Activated naive CD8-positive, alpha-beta T cell treated with anti-CD3 and anti-CD28 coated beads, Interleukin-2, amount 50 U/mL, for 24 hours (primary cell): ENCODE measurements at places on chromosomes 4 and X.
A peak's percentile ranks its signal among the peaks of the same experiment; 100 is the strongest.

- no peak overlapping the region for H3K4me3 ChIP-seq
- H3K27me3 ChIP-seq = no peaks in the 10 kb centered on the region
- H3K36me3 ChIP-seq = no peaks in the 10 kb centered on the region
- DNase-seq = no peak
- peaks cover 15% of the 10 kb centered on the region for H3K4me1 ChIP-seq
Observed at GRCh38 chr4:89324671-89325070, 17.1 kb upstream of the GPRIN3 start.

DNA sequence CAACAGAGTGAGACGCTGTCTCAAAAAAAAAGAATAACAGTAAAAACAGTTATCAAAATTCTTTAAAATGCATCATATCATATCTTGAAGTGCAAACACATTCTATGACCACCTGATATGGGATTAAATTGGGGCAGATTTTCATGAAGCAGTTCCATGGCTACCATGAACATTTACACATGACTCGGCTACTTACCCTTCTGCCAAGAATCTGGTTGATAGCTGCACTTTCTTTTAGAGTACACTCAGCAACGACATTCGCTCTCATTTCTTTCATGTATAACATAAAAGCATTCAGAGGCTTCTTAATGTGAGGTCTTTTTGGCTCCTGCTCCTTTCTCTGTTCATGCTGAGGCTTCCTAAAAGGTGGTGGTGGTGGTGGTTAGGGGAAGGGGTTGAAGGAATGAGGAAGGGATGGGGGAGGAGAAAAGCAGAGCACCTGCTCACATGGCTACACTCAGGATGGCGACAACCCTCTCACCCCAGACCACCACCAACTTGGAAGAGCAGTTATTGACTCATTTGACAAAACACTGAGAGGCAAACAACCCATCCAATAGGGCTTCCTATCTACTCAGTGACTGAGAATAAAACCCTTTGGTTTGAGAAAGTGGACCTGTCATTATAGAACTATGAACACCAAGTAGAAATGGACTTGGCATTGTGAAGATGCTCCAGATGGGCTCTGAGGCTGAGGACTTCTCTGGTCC is 88.5 kb downstream of the HADH start:
- H3K27me3 ChIP-seq = no peaks in the 10 kb centered on the region
- peak overlapping the region; percentile 13 for H3K4me3 ChIP-seq
- H3K27ac ChIP-seq = peak overlapping the region; percentile 87
- H3K36me3 ChIP-seq = peaks cover 52% of the 10 kb centered on the region

DNA sequence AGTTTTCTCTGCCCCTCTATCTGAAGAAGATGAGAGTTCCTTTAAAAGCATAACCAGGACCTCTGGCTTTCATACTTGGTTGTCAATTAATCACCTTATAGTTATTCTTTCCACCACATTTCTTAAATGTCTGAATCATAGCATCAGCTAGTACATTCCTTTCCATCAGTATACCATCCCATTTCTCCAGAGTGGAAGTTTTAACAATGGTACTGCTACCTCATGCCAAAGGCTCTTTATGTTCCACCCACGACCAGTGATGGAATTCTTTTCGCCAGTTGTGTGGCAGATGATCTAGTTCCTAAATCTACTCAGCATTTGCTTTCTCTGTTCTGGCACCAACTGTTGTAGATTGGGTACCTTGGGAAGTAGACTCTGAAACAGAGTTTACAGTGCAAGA is 379.8 kb downstream of the ZNF674 start:
- H3K4me3 ChIP-seq = no peak overlapping the region
- DNase-seq = no peak
- H3K27me3 ChIP-seq = peaks cover 4% of the 10 kb centered on the region
- H3K4me1 ChIP-seq = peaks cover 5% of the 10 kb centered on the region
- no peak overlapping the region for H3K27ac ChIP-seq
- H3K36me3 ChIP-seq = no peaks in the 10 kb centered on the region

- peaks cover 6% of the 10 kb centered on the region for H3K36me3 ChIP-seq
- H3K27me3 ChIP-seq = peaks cover 2% of the 10 kb centered on the region
- no peaks in the 10 kb centered on the region for H3K4me1 ChIP-seq
- DNase-seq = no peak
- H3K4me3 ChIP-seq = no peak overlapping the region
- H3K27ac ChIP-seq = no peak overlapping the region
Observed at GRCh38 chrX:30618160-30618765, 35.0 kb upstream of the GK start.

- H3K27ac ChIP-seq = no peak overlapping the region
- no peak for DNase-seq
- H3K27me3 ChIP-seq = peaks cover 14% of the 10 kb centered on the region
- H3K36me3 ChIP-seq = peaks cover 1% of the 10 kb centered on the region
Observed at GRCh38 chr4:76809594-76810305, 88.2 kb downstream of the SOWAHB start.

DNA sequence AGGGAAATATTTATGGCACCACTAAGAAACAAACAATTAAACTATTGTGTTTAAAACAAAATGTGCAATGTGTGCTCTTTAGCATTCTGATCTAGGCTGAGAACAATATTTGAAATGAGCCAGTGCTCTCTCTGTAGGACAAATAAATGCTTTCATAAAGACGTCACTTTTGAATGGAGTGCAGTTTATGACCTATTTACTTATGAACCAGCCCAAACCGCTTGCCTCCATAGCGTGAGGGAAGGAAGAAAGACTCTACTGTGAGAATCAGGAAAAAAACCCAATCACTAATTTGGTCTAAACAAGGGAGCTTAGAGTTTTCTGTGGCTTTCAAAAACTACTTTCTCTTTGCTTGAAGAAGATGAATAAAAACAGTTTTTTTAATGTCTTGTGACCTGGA is 39.4 kb downstream of the SAT1 start:
- no peak overlapping the region for H3K4me3 ChIP-seq
- no peaks in the 10 kb centered on the region for H3K27me3 ChIP-seq
- no peak overlapping the region for H3K27ac ChIP-seq
- H3K36me3 ChIP-seq = no peaks in the 10 kb centered on the region
- no peaks in the 10 kb centered on the region for H3K4me1 ChIP-seq

DNA sequence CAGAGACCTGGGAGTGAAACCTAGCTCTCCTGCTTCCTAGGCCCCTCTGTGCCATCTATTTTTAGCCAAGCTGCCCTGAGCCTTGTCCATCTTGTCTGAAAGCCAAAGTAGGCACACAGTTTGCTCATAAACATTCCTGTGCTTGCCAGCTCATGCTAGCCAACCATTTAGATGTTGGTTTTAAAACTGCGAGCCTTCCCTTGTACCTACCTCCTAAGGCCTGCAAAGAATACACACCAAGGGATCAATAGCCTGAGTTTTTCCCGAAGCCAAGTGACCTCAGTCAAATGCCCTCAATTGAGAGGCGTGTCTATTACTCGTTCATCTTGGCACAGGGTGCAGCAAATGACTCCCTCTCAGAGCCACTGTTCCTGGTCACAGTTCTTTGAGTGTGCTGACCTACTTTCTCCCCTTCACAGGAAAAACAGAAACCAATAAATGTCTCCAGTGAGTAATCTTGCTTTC is 48.5 kb downstream of the ZCCHC12 start:
- H3K36me3 ChIP-seq = no peaks in the 10 kb centered on the region
- no peak for DNase-seq
- no peak overlapping the region for H3K27ac ChIP-seq
- no peaks in the 10 kb centered on the region for H3K27me3 ChIP-seq
- H3K4me1 ChIP-seq = no peaks in the 10 kb centered on the region

- H3K36me3 ChIP-seq = no peaks in the 10 kb centered on the region
- H3K4me3 ChIP-seq = no peak overlapping the region
- H3K27me3 ChIP-seq = peaks cover 4% of the 10 kb centered on the region
- no peak overlapping the region for H3K27ac ChIP-seq
- H3K4me1 ChIP-seq = peaks cover 2% of the 10 kb centered on the region
Observed at GRCh38 chr4:47686294-47686872, 151.5 kb downstream of the CORIN start.

GRCh38 chr4:70778888-70779422 is 57.2 kb downstream of the RUFY3 start:
- DNase-seq = no peak
- H3K4me3 ChIP-seq = no peak overlapping the region
- peaks cover 5% of the 10 kb centered on the region for H3K36me3 ChIP-seq
- H3K4me1 ChIP-seq = no peaks in the 10 kb centered on the region

DNA sequence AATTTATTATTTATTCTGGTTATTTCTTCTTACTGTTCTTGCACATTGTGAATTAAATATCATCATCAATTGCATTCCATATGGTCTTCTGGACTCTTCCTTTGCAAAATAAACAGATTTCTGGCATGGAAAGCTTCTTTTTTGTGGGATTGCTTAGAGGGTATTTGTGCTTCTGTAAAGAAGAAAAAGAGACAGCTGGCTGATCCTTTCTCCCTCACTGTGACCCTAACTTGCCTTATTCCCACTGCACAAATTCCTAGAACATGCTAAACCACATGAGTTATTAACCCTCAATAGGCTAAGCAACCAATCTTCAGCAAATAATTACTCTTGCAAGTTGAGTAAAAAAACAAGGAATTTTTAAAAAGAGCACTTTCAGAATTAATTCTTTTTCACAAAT is 23.8 kb upstream of the LRCH2 start:
- H3K4me1 ChIP-seq = no peaks in the 10 kb centered on the region
- no peak for DNase-seq
- H3K36me3 ChIP-seq = no peaks in the 10 kb centered on the region
- no peak overlapping the region for H3K27ac ChIP-seq

- no peak for DNase-seq
- no peaks in the 10 kb centered on the region for H3K4me1 ChIP-seq
- H3K4me3 ChIP-seq = no peak overlapping the region
- peaks cover 13% of the 10 kb centered on the region for H3K27me3 ChIP-seq
- H3K27ac ChIP-seq = no peak overlapping the region
Observed at GRCh38 chr4:140928880-140929279, 172.7 kb upstream of the TBC1D9 start.

GRCh38 chrX:92224406-92224805 is 445.2 kb downstream of the PCDH11X start:
- no peak overlapping the region for H3K4me3 ChIP-seq
- no peaks in the 10 kb centered on the region for H3K27me3 ChIP-seq
- no peaks in the 10 kb centered on the region for H3K4me1 ChIP-seq
- no peak for DNase-seq

DNA sequence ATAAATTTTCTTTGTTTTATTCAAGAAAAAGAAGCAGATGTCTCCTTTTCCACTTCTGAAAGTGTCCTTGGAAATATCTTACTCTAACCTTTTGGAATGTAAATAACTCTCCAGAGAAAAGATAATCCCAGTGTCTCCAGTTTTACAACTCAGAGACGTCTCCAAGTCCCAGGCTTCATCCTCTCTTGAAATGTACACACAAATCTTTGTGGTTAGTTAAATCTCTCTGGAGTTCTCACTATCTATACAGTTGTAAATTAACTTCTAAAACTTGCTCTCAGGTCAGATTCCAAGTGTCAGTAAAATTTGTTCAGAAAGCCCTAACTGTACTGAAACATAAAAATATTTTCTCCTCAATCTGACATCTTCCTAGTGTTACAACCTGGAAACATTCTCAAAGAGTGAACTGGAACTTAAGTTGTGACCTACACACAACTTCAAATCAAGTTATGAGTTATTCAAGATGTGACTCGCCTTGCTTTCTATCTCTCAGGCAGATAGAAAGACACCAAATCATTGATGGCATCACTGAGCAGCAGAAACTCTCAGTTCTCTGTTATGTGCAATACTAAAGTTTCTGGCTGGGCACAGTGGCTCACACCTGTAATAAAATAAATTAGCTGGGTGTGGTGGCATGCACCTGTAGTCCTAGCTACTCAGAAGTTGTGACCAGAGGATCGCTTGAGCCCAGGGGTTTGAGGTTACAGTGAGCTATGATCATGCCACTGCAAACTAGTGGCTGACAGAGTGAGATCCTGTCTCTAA is 284.2 kb downstream of the RCHY1 start:
- H3K27ac ChIP-seq = no peak overlapping the region
- no peaks in the 10 kb centered on the region for H3K4me1 ChIP-seq
- H3K36me3 ChIP-seq = no peaks in the 10 kb centered on the region
- DNase-seq = no peak
- no peak overlapping the region for H3K4me3 ChIP-seq

- H3K4me3 ChIP-seq = no peak overlapping the region
- H3K4me1 ChIP-seq = no peaks in the 10 kb centered on the region
- H3K27ac ChIP-seq = no peak overlapping the region
- H3K27me3 ChIP-seq = no peaks in the 10 kb centered on the region
- no peak for DNase-seq
Observed at GRCh38 chr4:180589575-180589974, 1653.6 kb upstream of the TENM3 start.

GRCh38 chr4:141389649-141390048 is 169.0 kb downstream of the ZNF330 start:
- H3K36me3 ChIP-seq = no peaks in the 10 kb centered on the region
- no peak overlapping the region for H3K27ac ChIP-seq
- H3K4me3 ChIP-seq = no peak overlapping the region
- H3K27me3 ChIP-seq = no peaks in the 10 kb centered on the region
- H3K4me1 ChIP-seq = no peaks in the 10 kb centered on the region
- DNase-seq = no peak

GRCh38 chrX:82134378-82134777 is 932.5 kb downstream of the SH3BGRL start:
- no peaks in the 10 kb centered on the region for H3K36me3 ChIP-seq
- H3K4me3 ChIP-seq = no peak overlapping the region
- DNase-seq = no peak

DNA sequence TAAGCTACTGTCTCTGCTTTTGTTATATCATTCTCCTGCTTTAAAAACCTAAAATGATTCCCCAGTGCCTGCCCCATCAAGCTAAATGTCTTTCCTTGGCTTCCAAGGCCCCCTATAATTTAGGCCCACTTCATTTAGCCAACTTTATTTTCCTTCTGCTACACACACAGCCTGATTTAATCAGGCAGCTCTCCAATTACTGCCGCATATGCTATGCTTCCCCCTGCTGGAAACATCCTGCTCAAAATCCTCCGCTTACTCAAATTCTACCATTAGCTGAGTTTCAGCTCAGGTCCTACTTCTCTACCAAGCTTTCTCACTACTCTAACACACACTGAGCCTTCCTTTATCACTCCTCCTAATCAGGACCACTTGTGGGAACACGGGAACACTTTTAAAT is 17.0 kb downstream of the LAMP2 start:
- no peak overlapping the region for H3K4me3 ChIP-seq
- no peak overlapping the region for H3K27ac ChIP-seq
- H3K27me3 ChIP-seq = no peaks in the 10 kb centered on the region
- no peak for DNase-seq

DNA sequence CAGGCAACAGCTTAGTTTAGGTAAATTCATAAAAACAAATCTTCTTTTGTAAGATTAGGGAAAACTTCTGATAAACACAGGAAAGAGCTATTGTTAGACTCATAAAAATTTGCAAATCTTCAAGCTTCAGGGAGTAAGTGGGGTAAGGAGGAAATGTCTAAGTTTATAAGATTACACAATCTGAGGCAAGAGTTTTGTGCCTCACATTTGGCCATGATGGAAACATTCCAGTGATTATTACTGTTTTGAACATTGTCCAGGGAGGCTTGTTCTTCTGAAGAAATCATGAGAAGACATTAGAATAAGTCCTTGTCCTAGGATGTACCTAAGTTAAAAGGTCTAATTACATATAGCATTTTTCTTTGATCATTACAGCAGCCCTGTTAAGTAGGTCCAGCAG is 72.8 kb downstream of the MAOB start:
- DNase-seq = no peak
- peaks cover 13% of the 10 kb centered on the region for H3K4me1 ChIP-seq
- no peak overlapping the region for H3K27ac ChIP-seq
- H3K27me3 ChIP-seq = peaks cover 4% of the 10 kb centered on the region
- no peak overlapping the region for H3K4me3 ChIP-seq
- H3K36me3 ChIP-seq = no peaks in the 10 kb centered on the region
